NCI-H2171 treated with DMSO at 0.1 percent for 48 hours (cell line): ENCODE measurements at places on chromosomes 2 and 18.

DNA sequence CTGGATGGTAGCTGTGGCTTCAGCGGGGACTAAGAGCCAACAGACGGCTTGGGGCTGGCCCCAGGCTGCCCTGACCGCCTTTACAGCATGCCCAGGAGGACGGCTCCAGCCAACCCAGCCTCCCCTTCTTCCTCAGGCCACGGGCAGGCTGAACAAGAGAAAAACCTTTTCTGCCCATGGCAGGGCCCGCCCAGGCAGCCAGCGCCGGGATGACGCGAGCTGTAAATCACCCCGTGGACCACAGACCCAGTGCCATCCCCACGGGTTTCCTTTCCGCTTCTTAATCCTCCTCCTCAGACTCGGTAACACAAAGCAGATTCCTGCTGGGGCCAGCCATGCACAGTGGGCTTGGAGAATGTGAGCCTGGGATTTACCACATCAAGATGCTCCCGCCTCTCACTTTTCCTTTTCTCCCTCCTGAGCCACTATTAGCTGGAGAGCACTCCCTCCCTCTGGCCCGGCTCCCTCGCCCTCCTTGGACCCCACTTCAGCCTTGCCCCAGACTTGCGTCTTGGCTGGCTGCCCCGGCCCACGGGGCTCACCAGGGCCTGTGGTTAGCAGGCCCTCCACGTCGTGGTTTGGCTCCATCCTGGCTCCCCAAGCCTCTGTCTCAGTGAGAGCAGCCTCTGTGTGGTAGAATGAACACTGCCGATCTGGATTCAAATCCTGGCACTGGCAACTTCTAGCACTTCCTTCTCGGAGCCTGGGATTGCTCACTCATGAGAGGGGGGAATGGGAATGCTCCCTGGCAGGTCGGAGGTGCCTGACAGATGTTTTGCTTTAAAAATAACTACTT is 31.4 kb downstream of the ATOH8 start:
- DNase-seq, result no peak

GRCh38 chr2:40511661-40512213 is 59.8 kb upstream of the SLC8A1 start:
- DNase-seq, result no peak

- no peak for DNase-seq
These were observed 2.6 kb downstream of the BZW1 start for GRCh38 chr2:200814276-200814815.

- no peak for DNase-seq
These were observed 5.6 kb downstream of the YPEL5 start for GRCh38 chr2:30152385-30152784.

DNA sequence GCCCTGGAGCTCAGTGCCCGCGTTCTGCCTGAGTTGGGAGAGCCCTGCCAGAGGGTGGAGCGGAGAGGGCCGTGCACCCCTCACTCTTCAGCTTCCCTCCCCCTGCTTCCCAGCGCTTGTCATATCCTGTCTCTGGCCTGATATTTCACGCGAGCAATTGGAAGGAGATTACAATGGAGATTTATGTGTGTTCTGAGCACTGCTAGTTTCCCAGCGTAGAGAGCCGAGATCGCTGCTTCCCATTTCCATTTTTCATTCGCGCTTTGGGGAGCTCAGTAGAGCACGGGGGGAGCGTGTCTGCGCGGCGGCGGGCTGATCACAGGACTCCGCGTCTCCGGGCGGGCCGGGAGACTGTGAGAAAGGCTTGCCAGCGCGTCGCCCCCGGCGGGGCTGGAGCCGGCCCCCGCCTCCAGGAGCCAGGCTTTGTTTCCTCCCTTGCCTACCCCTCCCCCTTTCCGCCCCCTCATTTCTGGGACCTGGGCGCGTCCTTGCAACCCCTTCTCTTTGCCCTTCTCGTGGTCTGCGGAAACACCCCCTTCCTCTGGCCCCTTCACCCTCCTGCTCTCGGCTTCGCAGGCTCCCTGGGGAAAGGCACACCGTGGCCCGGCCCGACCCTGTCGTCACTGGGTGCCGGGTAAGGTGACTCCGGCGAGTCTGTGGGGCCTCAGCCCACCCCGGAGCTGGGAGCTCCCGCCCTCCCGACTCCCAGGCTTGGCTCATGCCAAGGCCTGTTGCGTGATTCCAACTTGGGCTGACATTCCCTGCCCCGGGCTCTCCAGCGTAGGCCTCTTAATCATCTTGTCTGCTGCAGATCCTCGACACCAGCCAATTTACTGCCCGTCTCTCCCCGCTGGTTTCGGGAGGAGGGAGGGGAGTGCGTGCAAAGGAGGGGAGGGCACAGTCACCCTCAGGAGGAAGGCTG is 5.8 kb downstream of the DLX2 start:
- peak; percentile 66 for DNase-seq

GRCh38 chr18:43661570-43661969 is 384.3 kb upstream of the SYT4 start:
- peak; percentile 32 for DNase-seq

DNA sequence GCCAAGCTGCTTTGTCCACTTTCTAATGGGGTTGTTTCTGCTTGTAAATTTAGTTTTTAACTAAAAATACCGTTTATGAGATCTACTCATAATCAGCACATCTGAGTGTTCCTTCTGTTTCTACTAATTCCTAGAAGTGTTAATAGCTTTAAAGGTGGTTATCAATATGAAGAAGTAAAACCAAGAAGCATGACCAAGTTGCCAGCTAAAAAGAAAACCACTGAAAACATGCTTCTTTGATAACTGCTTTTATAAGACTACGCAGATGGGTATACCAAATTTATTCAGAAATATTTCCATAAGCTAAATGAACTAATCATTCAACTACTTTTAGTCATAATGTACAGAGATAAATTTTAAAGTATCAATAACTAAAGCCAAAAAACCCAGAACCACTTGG is 101.8 kb downstream of the C2orf74 start:
- no peak for DNase-seq

DNA sequence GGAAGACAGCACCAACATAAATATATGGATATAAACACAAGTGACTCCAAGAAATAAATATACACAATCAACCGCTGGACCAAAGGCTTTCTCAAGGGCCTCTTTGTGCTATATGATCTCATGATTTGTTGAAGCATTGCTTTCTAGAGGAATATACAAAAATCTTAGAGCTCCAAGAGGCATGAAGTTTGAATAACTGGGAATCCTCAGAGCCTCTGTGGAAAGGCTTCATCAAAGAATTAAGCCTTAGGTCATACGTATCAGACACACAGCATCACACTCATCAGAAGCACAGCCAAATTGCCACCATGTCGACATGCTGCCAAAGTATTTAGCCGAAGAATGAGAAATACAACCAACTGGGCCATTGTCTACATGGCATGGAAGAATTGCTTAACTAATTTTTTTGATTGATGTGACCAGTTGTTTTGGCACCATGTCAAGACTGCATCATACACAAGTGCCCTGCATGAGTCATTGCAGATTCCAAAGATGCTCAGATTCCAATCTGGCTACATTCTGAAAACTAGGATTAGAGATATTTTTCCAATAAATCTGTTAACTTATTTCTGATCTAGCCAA is 860.6 kb upstream of the ZEB2 start:
- peak; percentile 69 for DNase-seq

DNA sequence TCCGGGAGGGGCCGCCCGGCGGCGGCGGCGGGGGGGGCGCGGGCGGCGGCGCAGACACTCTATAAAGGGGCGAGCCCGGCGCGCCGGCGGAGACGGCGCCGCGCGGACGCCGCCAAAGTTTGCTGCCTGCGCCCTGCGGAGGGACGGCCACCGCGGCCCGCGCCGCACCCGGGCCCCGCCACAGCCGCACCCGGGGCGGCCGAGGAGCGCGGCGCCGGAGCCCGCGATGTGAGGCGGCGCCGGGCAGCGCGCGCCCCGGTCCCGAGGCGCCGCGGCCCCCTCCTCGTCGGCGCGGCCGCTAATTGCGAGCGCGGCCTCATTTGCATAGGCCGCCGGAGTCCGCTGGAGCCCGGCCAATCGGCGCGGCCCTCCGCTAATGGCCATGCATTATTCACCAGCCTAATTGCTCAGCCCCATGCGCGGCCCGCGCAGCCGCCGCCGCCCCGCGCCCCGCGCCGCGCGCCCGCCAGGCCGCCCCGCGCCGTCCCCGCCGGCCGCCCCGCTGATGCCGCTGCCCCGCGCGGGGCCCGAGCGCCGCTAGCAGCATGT is at the start of gene SALL3:
SALL3 (plus strand) TSS at position 89 of the 549 bp plus-strand sequence; CDS start at position 546, 457 bp downstream.
- DNase-seq, result no peak

DNA sequence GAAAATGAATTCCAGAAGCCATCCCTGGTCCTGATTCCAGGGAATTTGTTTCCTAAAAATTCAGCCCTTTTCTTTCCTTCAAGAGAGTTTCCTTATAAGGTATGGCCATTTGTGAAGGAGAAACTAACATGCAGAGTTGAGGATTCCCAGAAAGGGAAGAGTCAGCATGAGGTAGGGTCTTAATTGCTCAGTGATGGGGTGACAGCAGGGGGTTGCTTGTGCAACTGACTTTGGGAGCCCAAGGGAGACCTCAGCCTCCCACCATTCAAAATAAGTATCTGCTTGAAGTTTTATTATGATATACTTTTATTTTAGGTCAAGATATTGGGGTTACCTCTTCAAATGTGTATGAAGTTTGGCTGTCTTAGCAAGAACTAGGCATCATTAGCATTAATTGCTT is 74.9 kb upstream of the CELF4 start:
- DNase-seq, result no peak

- DNase-seq, result no peak
These were observed 45.6 kb downstream of the C1QL2 start for GRCh38 chr2:119112770-119113488.

GRCh38 chr2:57402755-57403154 is 643.9 kb upstream of the VRK2 start:
- DNase-seq, result no peak

- DNase-seq, result no peak
These were observed 1.4 kb upstream of the SIX3 start for GRCh38 chr2:44940049-44940494.

DNA sequence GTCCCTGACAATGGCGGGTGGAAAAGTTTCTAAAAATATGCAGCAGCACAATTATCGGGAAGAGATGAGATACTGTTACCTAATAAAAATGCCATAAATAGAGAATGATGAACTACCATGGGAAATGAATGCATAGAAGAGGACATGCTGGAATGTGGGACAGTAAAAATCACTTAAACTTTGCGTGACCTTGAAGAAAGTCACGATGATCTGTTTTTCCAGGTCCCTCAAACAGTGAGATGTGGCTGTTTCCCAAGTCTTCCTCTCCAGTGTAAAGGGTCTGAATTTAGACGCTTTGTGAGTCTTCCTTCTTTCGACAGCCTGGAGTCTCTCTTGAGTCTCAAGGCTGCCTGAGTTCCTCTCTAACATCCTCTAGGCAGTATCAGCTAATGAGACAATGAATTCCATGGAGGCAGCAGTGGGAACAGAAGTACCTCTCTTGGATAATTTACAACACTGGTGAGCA is 1.4 kb downstream of the CLUL1 start:
- DNase-seq, result no peak

DNA sequence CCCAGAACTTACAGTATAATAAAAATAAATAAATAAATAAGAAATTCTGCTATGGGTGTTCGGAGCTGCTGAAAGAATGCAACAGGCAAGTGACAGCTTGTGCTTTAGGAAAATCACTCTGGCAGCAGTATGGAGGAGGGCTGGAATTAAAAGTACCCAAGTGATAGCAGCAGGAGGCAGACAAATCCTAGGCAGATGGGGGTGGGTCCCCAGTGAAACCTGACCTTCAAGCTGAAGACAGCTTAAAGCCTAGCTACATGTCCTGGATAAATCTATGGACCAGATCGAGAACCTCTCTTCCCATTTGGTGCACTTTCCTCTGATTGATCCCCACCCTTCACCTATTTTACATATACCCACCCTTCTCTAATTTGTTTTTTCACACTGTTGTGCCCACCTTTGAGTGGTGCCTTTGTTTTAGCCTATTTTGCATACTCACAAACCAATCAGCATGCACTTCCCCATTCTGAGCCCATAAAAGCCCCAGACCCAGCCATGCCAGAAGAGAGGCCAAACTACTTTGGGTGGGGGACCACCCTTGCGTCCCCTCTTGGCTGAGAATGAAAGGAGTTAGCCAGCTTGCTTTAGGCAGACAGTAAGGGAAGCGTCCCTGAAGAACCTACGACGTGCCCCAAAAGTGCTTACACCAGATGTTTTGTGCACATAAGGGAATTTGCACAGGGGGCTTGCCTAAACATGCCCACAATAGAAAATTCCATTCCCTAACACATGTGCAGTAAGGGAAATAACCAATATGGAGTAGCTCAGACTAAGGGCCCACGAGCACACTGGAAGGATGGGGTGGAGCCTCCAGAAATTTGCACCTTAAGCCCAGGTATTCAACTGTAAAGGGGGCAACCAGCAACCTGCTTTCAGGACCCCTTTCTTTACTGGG is 3.0 kb downstream of the METTL8 start:
- peak; percentile 42 for DNase-seq

DNA sequence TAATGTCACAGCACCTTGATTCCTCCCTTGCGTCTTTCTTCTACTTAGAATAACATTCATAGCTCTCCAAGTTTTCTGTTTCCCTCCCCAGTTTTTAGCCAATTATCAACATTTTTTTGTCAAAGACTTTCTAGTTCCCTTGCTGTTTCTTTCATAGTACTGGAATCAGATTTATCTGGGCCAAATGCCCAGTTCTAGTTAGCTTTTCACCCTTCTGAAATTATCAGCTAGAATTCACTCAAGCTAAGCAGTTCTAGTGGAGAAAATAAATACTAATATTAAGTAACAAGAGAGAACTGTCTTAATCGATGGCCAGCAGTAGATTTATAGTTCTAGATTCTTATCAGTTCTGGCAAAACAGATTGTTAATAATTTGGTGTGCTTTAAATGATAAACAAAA is 36.2 kb downstream of the EFEMP1 start:
- DNase-seq, result no peak

DNA sequence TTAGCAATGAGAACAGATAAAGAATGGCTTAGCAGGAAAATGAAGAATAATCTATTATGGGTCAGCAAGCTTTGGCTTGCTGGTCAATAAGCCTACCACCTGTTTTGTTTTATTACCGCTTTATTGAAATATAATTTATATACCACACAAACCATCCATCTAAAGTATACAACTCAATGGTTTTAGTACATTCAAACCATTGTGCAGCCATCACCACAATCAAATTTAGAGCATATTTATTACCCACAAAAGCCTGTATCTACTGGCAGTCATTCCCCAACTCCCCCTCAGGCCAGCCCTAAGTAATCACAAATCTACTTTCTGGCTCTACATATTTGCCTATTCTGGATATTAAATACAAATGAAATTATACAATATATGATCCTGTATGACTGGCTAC is 17.2 kb downstream of the PPP3R1 start:
- DNase-seq, result no peak

- DNase-seq, result no peak
These were observed 38.1 kb downstream of the PKDCC start for GRCh38 chr2:42085706-42086487.

GRCh38 chr2:52934323-52934898 is 833.2 kb upstream of the CHAC2 start:
- DNase-seq, result no peak

GRCh38 chr18:42480441-42480840 is 525.4 kb downstream of the PIK3C3 start:
- no peak for DNase-seq

DNA sequence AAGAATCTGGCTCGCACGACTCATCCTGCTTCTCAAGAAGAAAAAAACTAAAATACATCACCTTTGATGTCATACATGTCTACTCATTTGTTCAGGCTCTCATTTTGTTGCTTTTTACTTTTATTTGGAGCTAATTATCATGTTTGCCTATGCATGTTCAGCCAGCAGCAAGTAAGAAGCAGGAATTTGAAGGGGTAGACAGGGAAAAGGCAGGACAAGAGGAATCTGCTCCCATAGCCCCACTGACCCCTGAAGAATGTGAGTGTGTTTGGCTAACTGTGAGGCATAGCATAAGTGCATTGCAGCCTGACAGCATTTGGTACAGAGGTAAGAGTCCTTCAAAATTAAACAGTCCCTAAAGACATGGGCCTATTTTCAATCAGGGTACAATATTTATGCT is 72.7 kb downstream of the NYAP2 start:
- no peak for DNase-seq
